ENCODE measurements at places on chromosomes 1 and 21.

GRCh38 chr1:51217101-51217500 lies 19.0 kb upstream of the RNF11 start:
- DNase-seq = no peak

DNA sequence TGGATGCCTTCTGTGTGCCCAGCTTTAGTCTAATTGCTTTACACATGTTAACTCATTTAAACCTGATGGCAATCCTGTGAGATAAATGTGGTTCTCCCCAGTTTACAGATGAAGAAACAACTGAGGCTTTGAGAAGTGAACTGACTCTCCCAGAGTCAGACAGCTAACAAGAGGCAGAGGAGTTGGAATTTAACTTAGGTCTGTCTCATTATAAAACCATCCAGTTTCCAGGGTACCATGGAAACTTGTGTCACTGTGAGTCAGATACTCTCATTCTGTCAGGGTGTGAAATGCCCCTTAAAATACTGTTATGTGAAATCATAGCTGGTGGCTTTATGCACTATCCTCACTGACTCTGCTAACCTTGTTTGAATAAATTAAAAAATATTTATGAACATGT lies 206.6 kb downstream of the PBX1 start:
- no peak for DNase-seq

DNA sequence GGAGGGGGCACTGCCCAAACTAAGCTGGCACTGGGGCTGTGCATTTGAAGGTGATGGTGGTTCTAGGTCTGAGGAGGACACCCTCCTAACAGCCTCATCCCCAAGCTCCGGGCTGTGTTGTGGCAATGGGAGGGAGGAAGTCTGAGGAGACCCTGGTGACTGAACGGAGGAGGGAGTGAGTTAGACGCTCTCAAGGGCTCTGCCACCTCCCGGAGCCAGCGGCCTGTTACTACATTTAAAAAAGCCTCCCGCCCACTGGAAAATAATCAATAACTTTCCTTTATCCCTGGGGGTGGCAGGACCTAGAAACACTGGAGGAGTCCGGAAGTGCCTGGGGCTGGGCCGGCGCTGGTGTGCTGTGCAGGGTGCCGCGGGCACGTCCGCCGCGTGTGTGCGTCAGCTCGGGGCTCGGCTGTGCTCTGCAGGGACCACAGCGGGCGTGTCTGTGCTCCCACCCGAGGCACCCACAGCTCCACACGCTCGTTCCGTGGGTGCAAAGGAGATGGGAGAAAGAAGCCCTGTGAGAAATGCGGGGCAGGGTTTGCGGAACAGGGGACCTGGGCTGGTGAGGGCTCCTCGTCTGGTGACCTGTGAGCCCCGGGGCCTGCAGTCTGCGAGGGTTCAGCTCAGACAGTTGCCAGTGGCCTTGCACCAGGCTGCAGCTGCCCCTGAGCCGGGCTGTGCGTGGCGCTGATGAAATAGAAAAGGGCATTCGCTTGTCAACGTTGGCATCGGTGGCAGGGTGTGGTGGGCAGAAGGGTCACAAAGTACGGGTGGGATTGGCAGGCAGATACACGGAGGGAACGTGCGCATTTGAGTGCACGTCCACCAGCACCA lies 5.3 kb downstream of the SAMD11 start:
- no peak for DNase-seq

DNA sequence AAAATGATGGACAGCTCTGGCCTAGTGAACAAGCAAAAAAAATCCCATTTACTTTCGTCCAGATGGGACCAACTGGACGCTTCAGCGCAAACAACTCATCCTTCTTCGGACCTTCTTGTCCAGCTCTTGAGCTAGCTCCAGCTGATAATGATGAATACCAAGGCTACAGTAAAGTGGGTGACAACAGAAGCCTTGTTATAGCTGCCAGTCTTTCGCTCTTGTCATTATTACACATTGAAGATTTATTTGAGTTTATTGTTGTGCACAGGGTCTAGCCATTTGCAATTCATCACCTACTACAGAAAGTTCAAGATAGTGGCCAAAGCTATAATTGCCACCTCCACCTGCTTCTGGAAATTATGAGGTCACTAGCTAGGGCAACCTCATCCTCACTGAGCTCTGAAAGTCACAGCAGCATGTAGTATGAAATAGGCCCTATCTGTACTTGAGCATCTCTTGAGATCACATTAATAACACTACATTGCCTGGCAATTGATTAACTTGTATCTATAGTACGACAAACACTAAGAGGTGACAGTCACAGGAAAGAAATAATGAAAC lies 76.9 kb downstream of the GPATCH2 start:
- DNase-seq = no peak

- no peak for DNase-seq
Observed at GRCh38 chr1:172500207-172500606, 32.7 kb upstream of the SUCO start.

DNA sequence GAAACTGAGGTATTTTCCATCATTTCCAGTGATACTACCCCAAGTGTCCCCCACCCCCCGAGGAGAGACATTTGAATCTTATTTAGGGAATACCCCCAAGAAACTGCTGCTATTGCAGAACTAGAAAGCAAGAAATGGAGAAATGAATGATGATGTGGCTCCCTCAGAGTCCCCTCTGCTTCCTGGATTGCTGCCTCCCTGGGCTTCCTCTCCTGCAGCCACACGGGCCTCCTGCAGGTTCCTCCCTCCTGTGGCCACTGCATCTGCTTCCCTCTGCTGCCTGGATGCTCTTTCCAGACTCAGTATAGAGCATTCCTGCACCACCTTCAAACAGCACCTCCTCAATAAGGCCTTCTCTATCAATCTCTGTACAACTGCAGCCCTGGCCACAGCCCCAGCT lies 69.3 kb downstream of the SLC25A24 start:
- no peak for DNase-seq

GRCh38 chr1:197062692-197063091 lies 4.4 kb downstream of the F13B start:
- no peak for DNase-seq

Measured in T-helper 22 cell (primary cell).